Fibroblast of skin of left biceps (primary cell): ENCODE measurements at places on chromosomes 5 and 9.

- DNase-seq = no peak
These were observed 511 bp downstream of the SEMA5A start for GRCh38 chr5:9545136-9545991.

- no peak for DNase-seq
These were observed 51.6 kb downstream of the F2RL2 start for GRCh38 chr5:76571559-76571958.

GRCh38 chr9:89872913-89873707 is 268.3 kb downstream of the GADD45G start:
- DNase-seq = no peak

DNA sequence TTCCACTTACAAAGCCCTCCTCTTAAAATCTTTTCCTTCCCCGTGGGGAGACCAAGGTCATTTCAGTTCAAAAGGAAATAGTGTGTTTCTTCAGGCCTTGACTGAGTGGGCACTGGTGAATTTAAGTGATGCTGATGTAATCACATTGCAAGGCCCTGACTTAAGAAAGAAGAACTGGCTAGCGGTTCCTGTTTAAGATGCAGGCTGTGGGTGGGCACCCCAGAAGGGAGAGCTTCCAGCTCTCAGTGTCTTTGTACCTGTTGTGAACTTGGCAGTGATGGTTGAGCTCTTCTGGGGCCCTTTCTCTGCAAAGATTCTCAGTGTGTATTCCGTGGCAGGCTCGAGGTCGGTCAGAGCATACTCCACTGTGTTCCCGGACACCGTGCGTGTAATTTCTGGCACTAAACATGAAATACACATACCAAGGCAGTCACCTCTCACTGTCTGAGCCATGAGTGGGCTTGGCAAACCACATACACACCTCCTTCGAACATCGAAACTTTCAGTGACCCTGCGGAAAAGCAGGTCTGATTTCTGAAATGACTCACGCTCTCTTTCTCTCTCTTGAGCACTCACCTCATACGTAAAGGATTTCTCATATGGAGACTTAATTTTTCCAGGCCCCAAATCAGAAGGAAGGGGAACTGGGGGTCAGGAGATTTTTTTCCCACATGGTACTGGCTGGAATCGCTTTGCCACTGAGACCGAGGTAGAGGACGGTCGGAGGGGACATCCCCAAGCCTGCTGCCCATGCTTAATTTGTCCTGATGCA is 81.9 kb downstream of the TNC start:
- peak; percentile 72 for DNase-seq

GRCh38 chr9:24257726-24258125 is 288.0 kb downstream of the IZUMO3 start:
- DNase-seq = peak; percentile 12

GRCh38 chr5:105954341-105954740 is 1716.4 kb downstream of the EFNA5 start:
- DNase-seq = no peak

DNA sequence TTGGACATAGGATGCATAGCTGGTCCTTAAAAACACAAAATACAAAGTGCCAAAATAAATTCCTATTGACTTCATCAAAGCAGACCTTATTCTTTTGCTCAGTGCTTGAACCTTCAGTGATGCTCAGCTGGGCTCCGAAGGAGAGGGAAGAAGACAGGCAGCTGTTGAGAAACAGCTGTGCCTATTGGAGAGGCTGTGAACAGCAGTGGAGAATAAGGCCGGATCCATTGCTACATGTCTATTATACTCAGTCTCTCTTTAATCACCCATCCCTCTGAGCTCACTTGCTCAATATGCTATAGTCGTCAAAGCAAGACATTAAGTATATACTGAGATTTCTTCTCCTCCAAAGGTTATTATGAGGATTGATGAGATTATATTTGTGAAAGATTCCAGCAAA is 174.4 kb downstream of the CHSY3 start:
- DNase-seq = no peak

DNA sequence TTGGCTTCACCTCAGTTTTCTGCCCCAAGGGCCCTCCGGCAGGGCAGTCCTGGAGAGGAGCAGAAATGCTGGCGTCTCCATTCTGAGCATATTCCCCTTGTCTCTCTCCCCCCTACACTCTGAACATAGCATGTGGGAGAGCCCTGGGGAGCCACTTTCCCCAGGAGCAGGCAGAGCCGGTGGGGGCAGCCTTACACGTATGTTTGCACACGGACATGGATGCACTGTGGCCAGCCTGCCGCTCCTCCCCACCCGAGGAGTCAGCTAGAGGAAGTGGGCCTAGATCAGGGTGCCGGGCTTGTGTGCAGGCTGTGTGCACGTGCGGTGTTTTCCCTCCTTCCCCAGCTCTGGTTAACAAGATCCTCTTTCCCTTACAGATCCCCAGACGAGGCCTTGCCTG is 25.4 kb upstream of the POMT1 start:
- DNase-seq = no peak

DNA sequence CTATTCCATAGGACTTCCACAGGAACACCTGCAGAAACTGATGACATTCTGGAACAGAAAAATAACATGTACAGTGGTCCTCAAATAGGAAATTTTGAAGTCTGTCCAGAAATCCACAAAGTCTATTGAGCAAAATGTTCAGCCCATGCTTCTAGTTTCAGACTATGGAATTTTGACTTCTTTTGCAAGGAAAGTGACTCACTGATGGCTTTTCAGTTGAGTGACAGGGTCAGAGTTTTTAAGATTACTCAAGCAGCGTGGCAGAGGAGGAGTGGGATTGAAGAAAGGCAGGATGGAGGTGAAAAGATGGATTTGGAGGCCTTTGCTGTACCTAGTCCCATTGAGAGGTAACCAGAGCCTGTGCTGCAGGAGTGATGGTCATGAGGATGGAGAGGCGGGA is 151.5 kb downstream of the GOLPH3 start:
- DNase-seq = no peak

DNA sequence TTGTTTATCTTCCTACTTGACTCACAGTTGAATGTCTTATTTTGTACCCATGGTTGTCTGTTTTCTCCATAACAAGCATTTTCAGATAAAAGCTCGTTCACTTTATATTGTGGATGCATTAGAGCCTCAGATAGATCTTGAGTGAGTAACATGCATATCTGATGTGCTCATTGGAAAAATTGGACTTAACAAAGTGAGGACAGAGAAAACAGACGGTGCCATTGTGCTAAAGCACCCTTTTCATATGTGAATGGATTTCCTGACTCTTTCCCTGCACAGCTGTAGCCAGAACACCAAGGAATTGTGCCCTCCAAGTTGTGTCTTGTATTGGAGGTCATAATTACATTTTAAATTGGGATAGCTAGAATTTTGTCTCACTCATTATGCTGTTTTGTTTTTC is 325.8 kb upstream of the MEF2C start:
- DNase-seq = no peak

- no peak for DNase-seq
These were observed 157.1 kb downstream of the OLFM1 start for GRCh38 chr9:135244271-135245221.

DNA sequence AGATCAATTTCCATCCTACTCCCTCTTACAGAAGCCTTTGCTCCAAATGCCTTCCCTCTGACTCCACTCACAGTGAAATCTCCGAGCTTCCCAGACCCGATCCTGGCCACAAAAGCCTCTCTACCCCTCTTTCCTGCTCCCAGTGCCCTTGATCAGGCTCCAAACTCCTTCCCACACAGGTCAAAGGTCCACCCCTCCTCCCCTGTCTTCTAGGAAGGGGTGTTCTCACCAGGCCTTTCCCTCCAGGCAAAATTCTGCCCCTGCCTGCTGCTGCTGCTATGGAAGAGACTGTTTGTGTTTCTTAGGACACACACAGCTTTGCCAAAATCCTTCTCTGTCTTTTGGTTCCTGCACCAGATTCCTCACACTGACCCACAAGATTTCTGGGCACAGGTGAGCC is 85.8 kb upstream of the ALDH1A1 start:
- DNase-seq = no peak

- DNase-seq = no peak
These were observed 8.2 kb upstream of the ZFYVE16 start for GRCh38 chr5:80399526-80400239.

DNA sequence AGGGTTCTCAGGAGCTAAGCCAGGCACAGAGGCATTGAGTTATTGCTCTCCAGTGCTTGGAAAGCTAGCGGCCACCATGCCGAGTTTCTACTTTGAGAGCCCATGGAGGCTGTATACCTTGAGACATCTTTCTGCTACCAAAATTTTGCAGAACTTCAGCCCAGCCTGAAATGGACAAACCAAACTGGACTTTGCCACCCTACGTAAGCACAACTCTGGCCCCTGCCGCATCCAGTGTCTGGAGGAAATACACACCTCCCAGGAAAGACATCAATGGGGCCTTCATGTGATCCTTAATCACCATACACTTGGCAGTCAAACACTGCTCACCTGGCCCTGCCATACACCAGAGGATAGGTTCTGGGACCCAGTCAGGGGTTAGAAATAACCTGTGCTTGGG is 27.8 kb downstream of the GARNL3 start:
- DNase-seq = no peak

GRCh38 chr5:163432544-163432943 is 4.9 kb upstream of the CCNG1 start:
- no peak for DNase-seq

DNA sequence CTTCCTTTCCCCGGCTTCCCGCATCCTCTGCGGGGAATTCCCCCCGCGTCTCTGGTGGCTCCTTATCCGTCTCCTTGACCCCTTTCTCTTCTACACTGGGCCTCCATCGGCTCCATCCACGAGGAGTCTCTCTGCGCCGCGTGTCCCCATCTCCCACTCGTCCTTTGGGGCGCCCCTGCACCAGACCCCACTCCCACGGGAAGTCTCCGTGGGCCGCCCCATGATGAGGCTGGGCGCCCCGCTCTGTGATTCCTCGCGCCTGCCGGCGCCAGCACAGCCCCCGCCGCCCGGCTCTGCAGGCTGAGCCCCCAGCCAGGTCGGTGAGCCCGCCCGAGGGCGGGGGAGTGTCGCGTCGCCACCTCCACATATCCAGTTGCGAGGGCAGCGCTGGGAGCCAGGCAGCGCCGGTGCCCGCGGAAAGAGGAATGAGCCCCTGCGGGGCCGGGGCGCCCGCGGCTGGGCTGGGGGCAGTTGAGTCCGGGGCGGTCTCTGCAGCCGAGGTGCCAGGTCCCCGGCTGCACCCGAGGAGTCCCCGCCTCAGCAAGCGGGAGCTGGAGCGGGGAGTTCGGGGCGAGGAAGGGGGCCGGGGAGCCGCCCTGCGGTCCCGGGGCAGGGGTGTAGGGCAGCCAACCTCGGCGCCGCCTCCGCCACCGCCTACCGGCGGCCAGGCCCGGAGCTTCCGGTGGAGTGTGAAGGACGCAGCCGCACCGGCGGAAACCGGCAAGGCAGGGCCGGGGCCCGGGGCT is 2.1 kb upstream of the TRAF1 start:
- DNase-seq = no peak

GRCh38 chr9:79286992-79287707 is 284.6 kb upstream of the TLE4 start:
- DNase-seq = no peak

DNA sequence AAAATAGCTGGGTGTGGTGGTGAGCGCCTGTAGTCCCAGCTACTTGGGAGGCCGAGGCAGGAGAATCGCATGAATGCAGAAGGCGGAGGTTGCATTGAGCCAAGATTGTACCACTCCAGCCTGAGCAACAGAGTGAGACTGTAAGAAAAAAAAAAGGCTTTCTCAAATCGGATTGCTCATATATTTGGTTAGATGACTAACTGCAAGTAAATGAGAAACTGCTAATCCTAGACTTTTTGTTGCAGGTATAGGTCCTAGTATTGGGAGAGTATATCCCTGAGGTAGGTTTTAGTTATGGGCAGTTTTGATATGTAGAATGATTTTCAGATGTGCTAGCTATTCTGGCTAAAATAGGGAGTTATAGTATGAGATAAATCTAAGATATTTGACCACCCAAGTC is 944.8 kb downstream of the DNAH5 start:
- no peak for DNase-seq

- DNase-seq = no peak
These were observed 23.1 kb upstream of the SLC9A3 start for GRCh38 chr5:547086-547924.

GRCh38 chr9:77854258-77854915 is 177.2 kb downstream of the GNAQ start:
- no peak for DNase-seq

- DNase-seq = no peak
These were observed 2.1 kb downstream of the ANKRD33B start for GRCh38 chr5:10565785-10566542.

GRCh38 chr9:106310782-106311181 is 552.2 kb upstream of the ZNF462 start:
- DNase-seq = no peak

GRCh38 chr9:91659529-91660495 is 236.2 kb upstream of the NFIL3 start:
- DNase-seq = no peak

GRCh38 chr5:80229902-80230255 is 26.0 kb downstream of the SERINC5 start:
- DNase-seq = no peak

- no peak for DNase-seq
These were observed 230.9 kb downstream of the FANCC start for GRCh38 chr9:95086564-95086955.

- DNase-seq = no peak
These were observed 118.9 kb upstream of the NMUR2 start for GRCh38 chr5:152523964-152524363.

- no peak for DNase-seq
These were observed 49.6 kb downstream of the NSD1 start for GRCh38 chr5:177183142-177183541.
